Tibial nerve (tissue), 4 donors: ENCODE measurements at places on chromosomes 5 and 9. TPM values are rescaled to one million over a fixed set of nuclear protein-coding genes. Genes with fewer than 3 reads are reported as not detected.

GRCh38 chr5:178289438-178289837, 56.8 kb upstream of the PHYKPL start:
- no peak overlapping the region for H3K4me3 ChIP-seq
- peaks cover 4% of the 10 kb centered on the region for H3K27me3 ChIP-seq
- no peaks in the 10 kb centered on the region for H3K4me1 ChIP-seq
- H3K36me3 ChIP-seq = no peaks in the 10 kb centered on the region
- DNase-seq = no peak

- DNase-seq = no peak
- H3K27ac ChIP-seq = no peak overlapping the region
- H3K4me3 ChIP-seq = no peak overlapping the region
These were observed 187.7 kb downstream of the CACNA1B start for GRCh38 chr9:138065287-138065686.

GRCh38 chr9:92664394-92665152, 5.4 kb downstream of the IPPK start:
- no peak overlapping the region for H3K27ac ChIP-seq
- H3K4me1 ChIP-seq = peaks cover 59% of the 10 kb centered on the region
- no peak overlapping the region for H3K4me3 ChIP-seq
- no peak for DNase-seq

DNA sequence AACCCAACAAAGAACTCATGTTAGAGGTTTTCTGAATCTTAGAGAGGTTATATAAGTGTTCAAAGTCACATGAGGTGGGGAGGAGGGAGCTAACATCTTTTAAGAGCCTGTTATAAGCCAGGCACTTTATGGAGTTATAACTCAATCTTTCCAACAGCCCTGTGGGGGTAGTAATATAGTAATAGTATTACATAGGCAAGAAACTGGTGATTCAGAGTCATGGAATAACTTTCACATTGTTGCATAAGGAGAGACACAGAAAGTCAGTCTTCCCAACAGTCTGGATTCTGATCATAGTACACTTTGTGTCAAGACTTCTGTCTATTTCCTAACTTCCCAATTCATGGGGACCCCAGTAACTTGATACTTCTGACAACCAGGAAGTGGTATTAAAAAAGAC, 89.2 kb downstream of the ACER2 start:
- no peak for DNase-seq
- no peaks in the 10 kb centered on the region for H3K27me3 ChIP-seq
- no peak overlapping the region for H3K4me3 ChIP-seq
- H3K36me3 ChIP-seq = no peaks in the 10 kb centered on the region
- H3K4me1 ChIP-seq = no peaks in the 10 kb centered on the region

NFIB gene
- 125 TPM for total RNA-seq

PCDHGA9 gene
- 13.8 TPM for total RNA-seq
